ENCODE measurements at places on chromosomes 6 and 20.
A peak's percentile ranks its signal among the peaks of the same experiment; 100 is the strongest.

DNA sequence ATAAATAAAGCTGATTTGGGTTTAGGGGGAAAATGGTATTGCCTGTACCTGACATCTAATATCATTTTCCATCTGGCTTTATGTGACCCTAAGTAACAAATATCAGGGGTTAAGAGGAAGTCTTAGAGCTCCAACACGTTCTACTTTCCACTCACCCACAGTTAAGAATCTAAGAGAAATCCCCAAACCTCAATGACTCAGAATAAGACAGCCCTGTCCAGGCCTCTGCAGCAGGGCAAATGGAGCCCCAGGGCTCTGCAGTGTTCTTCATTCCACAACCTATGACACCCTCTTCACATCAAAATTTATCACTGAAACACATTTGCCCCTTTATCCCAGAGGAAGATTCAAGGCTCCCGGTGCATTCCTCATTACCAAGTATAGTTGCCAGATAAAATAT is 20.3 kb upstream of the TENT5A start:
- no peak for DNase-seq

DNA sequence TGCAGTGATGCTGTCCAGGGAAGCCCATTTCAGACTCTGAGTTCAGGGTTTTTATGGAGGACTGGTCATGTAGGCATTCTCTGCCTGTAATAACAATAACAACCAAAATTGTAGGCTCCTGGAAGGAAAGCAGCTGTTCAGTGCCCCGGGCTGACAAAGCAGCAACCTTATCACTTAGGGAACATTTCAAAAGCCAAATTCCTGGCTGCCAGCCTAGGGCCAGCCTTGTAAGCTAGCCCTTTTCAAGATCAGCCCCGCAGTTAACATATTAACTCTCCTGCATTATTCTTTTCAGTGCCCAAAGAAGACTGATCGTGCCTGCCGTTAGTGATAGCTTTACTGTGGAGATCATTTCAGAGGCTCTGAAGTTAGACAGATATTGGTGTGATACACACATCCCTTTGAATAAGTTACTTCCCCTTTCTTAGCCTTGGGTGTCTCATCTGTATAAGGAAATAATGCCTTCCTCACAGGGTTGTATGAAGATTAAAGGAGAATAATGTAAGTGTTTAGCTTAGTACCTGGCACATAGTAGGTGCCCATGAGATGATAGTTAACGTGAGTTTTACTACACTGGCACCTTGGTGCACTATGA is 44.1 kb downstream of the CTNNBL1 start:
- DNase-seq = no peak

- no peak for DNase-seq
Measured at GRCh38 chr20:48295966-48296421, 510.7 kb upstream of the SULF2 start.

- no peak for DNase-seq
Measured at GRCh38 chr6:82337688-82338257, 25.8 kb upstream of the TPBG start.

DNA sequence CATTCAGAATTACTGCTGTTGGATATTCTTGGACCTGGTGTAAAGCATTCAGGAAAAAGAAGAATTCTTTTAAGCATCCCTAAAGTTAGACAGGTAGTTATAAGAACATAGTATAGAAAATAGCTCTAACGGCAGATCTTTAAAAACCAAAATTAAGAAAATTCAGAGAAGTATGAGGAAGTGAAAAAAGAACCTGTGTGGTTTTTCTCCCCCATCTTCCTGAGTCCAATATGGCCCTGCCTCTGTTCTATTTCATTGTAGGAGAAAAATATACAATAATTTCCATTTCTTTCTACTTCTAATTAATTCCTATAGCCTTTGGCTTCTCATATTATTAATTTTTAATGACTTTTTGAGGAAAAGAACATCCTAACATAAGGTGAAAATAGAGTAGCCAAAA is 47.1 kb downstream of the FHL5 start:
- DNase-seq = no peak

- no peak for DNase-seq
Measured at GRCh38 chr20:34921436-34921835, 34.2 kb downstream of the GSS start.

- DNase-seq = no peak
Measured at GRCh38 chr6:118174071-118174470, 267.0 kb downstream of the SLC35F1 start.

GRCh38 chr6:130937942-130938604 is 110.9 kb downstream of the SMLR1 start:
- no peak for DNase-seq

- no peak for DNase-seq
Measured at GRCh38 chr6:141677598-141678211, 455.0 kb upstream of the GJE1 start.

GRCh38 chr20:10984913-10985312 is 311.1 kb upstream of the JAG1 start:
- no peak for DNase-seq

- DNase-seq = no peak
Measured at GRCh38 chr20:41534842-41535241, 83.3 kb downstream of the CHD6 start.

- no peak for DNase-seq
Measured at GRCh38 chr6:137571854-137572253, 77.7 kb upstream of the OLIG3 start.

GRCh38 chr6:148811459-148811858 is 64.6 kb downstream of the UST start:
- DNase-seq = no peak

DNA sequence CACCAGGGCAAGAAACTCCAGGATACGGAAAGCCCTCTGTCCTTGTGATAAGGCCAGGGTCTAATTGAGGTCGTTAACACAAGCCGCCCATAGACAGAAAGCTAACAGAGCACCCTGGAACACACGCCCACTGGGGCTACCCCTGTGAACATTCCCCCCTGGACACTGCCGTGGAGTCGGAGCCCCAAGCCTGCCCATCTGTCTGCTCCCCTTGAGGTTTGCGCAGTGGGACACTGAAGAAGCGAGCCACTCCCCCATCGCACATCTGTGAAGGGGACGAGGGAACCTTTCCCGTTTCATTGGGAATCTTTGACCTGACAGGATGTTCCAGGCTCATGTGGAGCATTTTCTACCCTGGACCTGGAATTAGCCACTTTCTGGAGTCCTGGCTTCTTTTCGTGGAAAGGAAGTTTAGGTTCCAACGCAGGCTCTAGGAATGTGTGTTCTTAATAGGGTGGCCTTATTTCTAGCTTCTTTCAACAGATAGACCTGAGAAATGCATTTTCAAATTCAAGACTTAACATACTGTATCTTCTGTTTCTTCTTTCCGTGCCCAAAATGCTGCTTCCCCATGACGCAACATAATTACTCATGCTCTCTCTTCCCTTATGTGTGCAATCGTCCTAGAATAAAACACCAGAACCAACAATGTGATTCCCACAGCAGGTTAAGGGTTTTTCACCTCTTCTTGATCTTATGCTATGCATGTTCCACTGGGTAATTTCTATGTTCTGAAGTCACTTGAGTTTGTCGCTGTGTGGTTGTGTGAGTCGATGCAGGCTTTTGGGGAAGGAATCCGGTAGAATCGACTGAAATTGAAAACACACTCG is 161.1 kb downstream of the ERMARD start:
- no peak for DNase-seq

DNA sequence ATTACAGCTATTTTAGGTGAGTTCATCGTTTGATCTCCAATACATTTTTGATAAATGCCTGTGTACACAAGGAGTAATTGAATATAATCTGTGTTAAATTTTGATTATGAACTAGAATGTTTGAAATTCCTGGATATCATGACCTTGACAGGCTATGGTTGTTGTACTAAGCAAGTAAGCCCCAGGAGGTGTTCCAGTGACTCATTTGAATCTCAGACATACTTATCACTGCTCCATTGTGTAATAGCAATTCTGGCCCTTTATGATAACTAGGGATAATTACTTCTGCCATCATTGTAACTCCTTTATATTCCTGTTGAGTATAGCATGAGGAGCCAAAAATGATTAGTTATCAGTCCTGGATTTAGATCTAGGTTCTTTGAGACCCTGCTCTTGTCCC is 1424.6 kb upstream of the ADGRB3 start:
- no peak for DNase-seq

DNA sequence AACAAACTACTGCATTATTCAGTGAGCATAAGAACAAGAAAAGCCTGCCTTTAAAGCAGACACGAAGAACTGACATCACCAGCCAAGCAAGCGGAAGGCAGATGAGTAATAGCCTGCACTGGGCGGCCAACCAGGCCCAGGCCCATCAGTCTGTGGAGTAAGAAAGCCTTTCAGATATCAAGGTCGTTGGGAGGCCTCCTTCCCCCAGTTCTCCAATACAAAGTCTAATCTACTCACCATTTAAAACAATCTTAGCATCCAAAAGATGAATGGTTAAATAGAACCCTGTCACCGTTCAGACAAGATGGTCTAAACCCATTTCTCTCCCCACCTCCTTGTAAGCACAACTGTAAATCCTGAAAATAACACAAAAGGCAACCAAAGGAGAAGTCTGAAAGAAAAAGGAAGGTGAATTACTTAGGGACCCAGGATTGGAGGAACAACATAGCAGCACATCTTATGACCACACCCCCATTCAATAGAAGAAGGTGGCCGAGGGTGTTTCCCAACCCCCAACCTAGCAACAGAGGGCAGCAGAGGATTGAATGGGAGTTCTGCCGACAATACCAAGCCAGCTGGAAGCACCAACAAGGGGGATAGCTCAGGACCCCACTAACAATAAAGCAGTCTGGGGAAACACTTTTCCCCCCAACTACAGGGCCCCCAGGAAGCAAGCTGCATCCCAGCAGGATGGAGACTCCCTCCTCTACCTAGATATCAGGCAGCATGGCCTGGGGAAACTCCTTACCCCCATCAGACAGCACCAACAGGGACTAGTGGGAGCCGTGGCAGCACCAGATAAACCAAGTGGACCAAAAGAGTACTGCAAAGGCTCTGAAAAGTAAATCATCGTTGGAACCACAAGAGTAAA is 67.9 kb downstream of the ZHX3 start:
- peak; percentile 72 for DNase-seq

GRCh38 chr6:163120223-163120622 is 294.3 kb upstream of the QKI start:
- no peak for DNase-seq

DNA sequence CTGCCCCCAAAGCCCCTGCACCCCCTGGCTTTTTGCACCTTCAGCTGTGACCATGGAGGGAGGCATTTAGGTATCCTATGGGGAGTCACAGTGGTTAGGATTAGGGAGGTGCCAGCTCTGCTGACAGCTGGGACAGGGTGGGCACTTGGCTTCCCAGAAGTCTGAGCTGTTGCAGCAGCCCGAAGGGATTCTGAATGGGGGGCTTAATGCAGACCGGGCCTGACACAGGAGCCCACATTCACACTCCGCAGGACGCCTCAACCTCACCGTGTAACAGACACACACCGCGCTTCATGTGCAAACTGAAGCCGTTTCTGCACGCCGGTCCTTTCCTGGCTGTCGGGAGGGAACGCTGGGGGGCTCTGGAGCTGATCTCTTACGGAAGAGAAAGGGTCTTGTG is 1.9 kb downstream of the EBF4 start:
- no peak for DNase-seq

DNA sequence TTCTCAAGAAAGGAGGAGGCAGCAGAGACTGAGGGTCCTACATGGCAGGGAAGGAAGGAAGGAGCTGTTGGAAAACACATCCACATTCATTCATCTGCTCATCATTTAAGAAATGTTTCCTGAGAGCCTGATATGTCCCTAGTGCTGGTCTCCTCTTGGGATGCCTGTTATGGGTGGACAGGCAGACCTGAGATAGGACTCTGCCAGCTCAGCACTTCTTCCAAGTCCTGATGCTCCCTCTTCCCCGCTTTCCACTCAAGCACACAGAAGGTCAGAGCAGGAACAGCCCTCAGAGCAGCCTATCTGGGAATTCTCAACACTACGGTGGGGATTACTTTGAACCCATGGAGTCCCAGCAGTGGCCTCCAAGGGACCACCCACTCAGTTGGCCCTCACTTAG is 8.0 kb upstream of the SIRPD start:
- DNase-seq = no peak

GRCh38 chr6:168120390-168121302 is 41.6 kb upstream of the FRMD1 start:
- DNase-seq = no peak

DNA sequence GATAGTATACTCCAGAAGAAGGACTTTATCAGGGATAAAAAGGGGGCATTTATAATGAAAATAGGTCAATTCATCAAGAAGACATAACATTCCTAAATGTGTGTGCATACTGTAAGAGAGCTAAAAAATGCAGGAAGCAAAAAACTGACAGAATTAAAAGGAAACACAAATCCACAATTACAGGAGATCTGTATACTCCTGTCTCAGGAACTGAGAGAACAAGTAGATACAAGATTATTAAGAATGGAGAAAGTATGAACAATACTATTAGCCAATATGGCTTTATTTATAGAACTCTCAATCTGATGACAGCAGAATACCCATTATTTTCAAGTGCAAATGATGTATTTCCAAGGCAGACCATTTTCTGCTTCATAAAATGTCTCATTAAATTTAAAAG is 167.7 kb upstream of the BMP5 start:
- no peak for DNase-seq

GRCh38 chr6:41335943-41336342 is 535 bp downstream of the NCR2 start:
- DNase-seq = no peak

DNA sequence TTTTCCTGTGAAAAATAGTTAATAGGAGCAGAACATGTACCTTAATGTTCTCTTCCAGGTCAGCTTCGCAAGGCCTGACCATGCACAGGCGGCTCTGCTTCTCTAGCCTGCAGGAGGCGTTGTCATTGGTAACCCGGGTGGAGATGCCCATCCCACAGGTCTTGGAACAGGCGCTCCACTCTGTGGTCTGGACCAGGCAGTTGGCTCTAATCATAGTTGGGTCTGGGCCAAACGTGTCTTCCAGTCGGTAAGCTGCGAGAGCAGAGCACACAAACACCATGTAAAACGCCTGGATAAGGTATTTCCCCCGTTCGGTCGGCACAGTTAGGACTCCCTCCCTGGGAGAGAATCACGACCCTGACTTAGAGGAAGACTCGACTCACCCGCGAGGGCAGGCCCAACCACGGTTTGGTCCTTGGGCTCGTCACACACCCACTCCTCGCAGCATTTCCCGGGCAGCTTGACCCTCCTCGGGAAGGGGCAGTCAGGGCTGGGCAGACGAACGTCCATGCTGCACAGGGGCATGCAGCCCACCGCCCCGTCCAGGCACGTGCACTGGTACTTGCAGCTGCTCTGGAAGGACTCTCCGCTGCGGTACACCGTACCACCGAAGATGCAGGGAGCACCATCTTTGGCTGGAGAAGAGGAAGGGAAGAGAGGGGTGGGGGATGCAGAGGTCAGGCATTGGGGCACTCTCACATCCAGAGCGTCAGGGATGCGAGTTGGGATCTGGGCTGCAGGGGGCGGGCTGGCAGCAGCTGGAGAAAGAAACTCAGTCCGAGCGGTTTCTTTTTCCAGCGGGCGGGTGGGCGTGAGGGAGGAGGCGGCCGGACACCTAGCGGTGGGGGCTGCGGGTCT is 1.0 kb downstream of the CCN2 start:
- peak; percentile 94 for DNase-seq

Measured in right hindlimb (tissue), 1 donor.